Cardiac septum (tissue), 1 donor: ENCODE measurements at places on chromosomes 2 and 18.

- no peak for DNase-seq
Measured at GRCh38 chr2:166419616-166419934, 43.8 kb upstream of the SCN9A start.

DNA sequence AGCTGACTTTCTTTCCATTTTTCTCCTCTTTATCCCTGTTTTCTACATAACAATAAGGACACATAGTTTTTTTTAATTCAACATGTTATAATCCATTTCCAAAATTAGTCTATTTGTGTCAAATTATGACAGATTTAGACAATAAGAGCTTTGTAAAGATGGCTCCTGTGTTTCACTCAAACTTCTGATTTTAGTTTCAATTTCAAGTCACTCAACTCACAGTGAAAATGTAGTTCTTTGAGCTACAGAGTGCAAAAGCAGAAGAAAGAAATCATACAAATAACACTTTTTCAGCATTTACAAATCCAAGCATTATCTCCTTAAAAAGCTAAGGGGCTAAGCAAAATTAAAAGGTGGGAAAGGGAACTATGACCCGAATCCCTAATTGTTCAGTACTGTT lies 340.7 kb upstream of the TRIB2 start:
- no peak for DNase-seq

DNA sequence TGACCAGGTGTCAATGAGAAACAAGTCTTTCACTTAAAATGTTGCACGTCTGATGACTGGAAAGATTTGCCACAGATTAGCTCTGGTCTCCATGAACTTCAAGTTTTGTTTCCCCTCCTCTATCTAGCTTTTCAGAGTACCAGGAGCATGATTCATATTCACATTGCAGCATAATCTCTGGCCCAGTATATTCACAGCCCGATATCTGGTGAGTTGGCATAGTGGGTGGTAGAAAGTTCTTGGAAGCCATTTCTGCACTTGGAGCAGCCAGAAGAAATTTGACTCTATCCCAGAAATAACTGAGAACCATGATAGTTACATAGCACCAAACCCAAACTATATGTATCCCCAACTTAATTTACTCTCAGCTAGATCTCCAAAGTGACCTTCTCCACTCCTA lies 503.9 kb downstream of the PID1 start:
- no peak for DNase-seq

DNA sequence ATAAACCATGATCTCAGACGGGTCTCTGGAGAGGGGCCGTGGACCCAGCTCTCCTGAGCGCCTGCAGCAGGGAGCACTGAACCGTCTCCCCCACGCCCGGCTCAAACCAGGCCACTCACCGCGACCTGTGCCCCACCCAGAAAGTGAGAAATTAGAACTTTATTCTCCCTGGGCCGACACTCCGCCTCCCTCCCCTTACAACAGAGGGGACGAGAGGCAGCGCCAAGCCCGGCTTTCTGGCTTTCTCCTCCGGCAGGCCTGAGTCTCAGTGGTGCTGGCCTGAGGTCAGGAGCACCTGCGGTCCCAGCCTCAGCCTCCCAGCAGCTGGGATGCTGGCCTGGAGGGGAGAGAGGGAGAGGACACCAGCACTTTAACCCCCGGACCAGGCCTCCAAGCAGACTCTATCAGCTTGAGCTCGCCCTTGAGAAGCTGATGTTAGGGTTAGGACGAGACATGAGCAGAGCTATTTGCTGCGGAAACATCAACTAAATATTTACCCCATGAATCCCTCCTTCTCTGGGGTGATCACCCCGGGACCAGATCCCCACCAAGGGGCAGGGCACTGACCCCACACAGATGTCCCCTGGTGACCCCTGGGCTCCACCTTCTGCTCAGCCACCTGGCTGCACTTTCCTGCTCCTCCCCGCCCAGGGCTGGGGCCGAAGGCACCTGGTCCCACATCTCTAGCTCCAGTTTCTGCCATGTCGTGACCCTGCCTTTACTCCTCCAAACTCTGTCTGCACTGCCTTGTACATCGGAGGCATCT lies 856.3 kb upstream of the SALL3 start:
- no peak for DNase-seq

- DNase-seq: no peak
Measured at GRCh38 chr2:1366546-1367134, 46.6 kb upstream of the TPO start.

DNA sequence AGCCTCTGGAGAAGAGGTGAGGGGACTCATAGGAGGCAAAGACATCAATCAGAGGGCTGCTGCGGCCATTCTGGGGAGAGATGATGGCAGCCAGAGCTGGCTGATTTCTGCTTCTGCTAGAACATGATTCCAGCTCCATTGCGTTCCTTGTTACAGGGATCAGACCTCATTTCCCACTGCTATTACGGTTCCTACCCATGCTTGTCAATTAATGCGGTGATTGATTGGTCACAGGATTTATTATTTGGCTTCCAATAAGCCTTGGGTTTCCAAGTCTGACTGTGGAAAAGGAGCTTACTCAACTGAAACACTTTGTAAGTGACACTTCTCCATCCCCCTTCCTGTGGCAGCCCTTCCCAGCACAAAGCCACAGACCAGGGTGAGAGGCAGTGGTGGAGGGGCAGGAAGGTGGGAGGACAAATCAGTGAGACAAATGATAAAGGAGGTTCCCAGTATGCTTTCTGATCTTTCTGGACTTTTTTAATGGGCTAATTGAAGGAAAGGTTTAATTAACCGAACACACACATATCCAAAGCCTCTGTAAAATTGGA lies 26.8 kb upstream of the CTLA4 start:
- DNase-seq: no peak

- DNase-seq: no peak
Measured at GRCh38 chr2:85606116-85606455, 3.6 kb upstream of the TMEM150A start.

DNA sequence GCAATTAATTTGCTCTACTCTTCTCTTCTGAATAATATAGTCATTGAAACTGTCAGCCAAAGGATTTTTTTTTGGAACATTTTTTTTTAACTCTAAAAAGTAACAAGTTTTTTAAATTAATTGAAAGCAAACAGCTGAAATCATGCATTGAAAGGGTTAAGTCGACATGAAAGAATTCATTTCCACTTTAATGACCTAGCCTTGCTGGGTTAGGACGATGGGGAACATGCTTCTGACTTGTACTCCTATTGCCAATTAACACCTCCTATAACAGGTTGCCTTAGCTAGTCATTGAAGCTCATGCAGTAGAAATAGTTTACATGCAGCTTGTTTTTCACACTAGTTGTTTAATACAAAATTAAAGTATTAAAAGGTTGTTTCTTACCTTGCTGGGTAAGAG lies 47.8 kb downstream of the PSMD14 start:
- DNase-seq: no peak

- no peak for DNase-seq
Measured at GRCh38 chr2:217562871-217563480, 439.8 kb downstream of the TNS1 start.

DNA sequence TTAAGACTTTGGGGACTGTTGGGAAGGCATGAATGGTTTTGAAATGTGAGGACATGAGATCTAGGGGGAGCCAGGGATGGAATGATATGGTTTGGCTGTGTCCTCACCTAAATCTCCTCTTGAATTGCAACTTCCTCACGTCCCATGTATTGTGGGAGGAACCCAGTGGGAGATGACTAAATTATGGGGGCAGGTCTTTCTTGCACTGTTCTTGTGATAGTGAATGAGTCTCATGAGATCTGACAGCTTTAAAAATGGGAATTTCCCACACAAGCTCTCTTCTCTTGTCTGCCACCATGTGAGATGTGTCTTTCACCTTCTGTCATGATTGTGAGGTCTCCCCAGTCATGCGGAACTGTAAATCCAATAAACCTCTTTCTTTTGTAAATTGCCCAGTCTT lies 11.5 kb upstream of the MBP start:
- no peak for DNase-seq

GRCh38 chr2:242031481-242032019 lies 162.0 kb downstream of the RTP5 start:
- DNase-seq: no peak

DNA sequence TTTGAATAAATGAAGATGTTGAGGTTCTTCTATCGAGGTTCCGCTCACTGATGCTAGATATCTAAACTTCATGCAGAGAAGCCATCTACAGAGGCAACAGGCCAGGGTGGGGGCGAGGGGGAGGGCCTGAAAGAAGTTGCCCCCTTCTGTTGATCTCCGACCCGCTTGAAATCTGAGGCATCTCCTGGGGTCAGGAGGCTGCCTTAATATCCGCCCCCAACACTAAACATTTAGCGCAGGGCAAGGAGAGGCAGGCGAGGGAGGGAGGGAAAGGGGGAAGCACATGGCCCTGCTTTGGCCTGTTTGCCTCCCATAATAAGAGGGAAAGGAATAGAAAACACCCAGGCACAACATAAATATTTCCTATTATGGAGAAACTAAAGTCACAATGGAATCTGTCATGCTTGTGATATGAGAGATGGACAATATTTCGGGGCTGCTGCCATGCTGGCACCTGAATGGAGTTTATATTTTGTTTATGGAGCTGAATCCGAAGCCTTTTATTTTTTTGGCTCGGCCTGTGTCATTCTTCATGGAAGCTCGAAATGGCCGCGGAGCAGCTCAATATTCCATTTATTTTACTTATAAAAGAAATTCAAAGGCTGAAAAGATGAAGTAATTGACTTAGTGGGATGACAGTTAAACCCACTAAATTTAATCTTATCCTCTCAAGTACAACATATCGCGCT lies 221.1 kb downstream of the INSIG2 start:
- DNase-seq: no peak

GRCh38 chr18:3631887-3632286 lies 181.9 kb downstream of the TGIF1 start:
- no peak for DNase-seq
